ENCODE measurements at places on chromosomes 7 and 10. TPM values are rescaled to one million over a fixed set of nuclear protein-coding genes. Genes with fewer than 3 reads are reported as not detected.

Gene TUBAL3
- total RNA-seq: not detected

Gene SPDYE2B
- not detected for total RNA-seq

Gene INSYN2A
- 2.6 TPM for total RNA-seq

Gene INPP5A
- total RNA-seq: 53.3 TPM

Gene TAF3
- total RNA-seq: 11.1 TPM
